ENCODE measurements at places on chromosomes 7 and 10. TPM values are rescaled to one million over a fixed set of nuclear protein-coding genes. Genes with fewer than 3 reads are reported as not detected.

- no peak overlapping the region for H3K27ac ChIP-seq
- H3K36me3 ChIP-seq: peaks cover 8% of the 10 kb centered on the region
- DNase-seq: no peak
- H3K27me3 ChIP-seq: peaks cover 35% of the 10 kb centered on the region
Measured at GRCh38 chr7:134343136-134343535, 26.4 kb upstream of the SLC35B4 start.

DNA sequence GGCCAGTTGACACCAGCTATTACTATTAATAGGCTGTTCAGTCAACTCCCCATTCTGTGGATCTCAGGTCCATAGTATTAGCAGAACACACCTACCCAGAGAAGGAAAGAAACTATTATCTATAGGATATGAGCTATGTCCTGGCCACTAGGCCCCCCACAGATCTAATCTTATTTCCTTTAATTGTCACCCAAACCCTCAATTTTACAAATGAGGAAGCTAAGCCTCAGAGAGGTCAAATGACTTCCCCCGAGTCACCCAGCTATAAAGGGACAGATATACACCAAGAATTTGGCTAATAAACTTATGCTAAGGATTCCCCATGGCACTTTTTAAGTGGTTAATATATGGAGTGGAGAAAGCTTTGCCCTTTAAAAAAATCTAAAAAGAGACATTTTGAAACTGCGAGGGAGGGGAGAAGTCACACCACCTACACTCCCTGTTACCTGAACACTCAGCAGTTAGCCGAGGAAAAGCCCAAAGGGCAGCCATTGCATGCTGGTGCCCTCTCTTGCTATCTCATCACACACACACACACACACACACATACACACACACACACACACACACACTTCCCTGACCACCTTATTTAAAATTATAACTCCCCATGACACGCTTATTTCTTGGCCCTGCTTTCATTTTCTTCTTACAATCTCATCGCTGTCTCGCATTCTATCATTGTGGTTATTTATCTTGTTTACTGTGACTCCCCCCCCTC is 157.0 kb upstream of the ADO start:
- peaks cover 28% of the 10 kb centered on the region for H3K4me1 ChIP-seq
- H3K36me3 ChIP-seq: no peaks in the 10 kb centered on the region

MUC12 gene
- not detected for polyA plus RNA-seq

DNA sequence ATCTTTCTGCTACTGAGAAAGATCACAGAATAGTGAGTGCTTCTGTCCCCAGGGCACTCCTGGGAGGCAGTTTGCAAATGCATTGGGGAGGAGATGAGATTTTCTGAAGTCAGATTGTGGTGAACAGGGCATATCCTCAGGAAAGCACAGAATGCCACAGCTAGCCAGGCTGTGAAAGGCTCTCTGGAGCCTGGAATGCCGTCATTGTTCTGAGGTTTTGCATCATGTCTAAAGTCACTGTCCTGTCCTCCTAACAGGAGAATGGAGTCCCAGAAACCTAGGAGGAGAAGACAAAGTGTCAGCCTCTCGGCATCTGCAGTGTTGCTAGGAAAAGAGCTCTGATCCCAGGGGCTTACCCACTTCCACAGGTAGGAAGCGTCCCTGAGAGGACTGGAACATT is 69.2 kb upstream of the IGFBP3 start:
- peaks cover 3% of the 10 kb centered on the region for H3K36me3 ChIP-seq
- H3K4me1 ChIP-seq: no peaks in the 10 kb centered on the region
- H3K27ac ChIP-seq: no peak overlapping the region
- H3K27me3 ChIP-seq: no peaks in the 10 kb centered on the region
- no peak overlapping the region for H3K4me3 ChIP-seq

DNA sequence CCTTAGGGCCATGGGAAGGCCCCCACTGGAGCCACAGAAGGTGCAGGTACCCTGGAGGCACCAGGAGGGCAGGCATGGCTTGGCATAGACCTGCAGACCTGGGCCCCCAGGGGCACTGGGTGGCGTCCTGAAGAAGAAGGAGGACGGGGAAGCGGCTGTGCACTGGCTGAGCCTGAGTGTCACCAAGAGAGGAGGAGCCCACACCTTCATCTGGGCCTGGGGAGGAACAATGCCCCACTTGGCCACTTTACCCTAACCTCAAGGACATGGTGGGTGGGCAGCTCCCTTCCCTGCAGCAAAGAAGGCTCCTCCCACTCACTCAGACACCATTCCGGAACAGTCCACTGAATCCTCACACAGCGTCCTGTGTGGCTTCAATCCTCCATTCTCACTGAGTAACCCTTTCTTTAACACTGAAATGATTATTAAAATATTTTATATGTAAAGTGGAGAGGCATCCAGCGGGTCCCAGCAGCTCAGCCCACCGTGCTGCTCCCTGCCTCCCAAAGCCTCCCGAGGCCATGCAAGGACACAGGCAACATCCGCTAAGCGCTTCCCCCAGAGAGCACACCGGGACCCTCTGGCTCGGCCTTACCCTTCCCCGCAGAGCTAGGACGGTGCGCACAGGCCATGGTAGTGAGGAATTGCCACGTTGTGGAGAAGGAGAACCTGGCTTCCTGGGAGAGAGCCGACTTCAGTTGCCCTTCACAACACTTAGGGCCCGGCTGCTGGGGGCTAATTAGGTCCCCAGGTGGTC is 516.7 kb upstream of the MGMT start:
- no peak for DNase-seq
- H3K4me1 ChIP-seq: no peaks in the 10 kb centered on the region
- no peaks in the 10 kb centered on the region for H3K27me3 ChIP-seq
- H3K36me3 ChIP-seq: peaks cover 7% of the 10 kb centered on the region
- no peak overlapping the region for H3K27ac ChIP-seq
- H3K4me3 ChIP-seq: no peak overlapping the region

DNA sequence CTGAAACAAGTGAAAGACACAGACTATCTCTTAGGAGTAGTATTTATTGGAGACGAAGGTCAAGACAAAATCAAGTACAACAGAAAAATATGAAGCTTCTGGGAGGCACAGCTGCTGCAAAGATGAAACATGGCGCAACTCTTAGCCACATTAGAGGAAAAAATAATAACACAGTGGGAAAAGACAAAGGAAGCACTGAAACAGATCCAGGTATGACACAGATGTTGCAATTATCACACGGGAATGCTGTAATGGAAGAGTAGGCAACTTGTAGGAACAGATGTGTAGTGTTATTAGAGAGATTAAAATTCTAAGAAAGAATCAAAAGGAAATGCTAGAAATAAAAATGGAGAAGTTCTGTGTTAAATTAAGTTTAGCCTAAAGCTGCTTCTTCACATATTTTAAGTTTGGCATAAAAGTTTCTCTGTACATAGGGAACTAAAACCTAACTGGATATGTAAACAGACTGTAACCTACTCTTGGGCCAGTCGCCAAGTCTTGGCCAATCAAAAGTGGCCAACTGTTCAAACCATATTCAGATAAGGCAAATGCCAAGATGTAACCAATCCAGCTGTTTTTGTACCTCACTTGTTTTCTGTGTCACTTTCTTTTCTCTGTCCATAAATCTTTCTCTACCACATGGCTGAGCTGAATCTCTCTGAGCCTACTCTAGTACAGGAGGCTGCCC is 1132.0 kb upstream of the LRRTM3 start:
- no peak for DNase-seq
- no peaks in the 10 kb centered on the region for H3K27me3 ChIP-seq
- H3K36me3 ChIP-seq: no peaks in the 10 kb centered on the region

DNA sequence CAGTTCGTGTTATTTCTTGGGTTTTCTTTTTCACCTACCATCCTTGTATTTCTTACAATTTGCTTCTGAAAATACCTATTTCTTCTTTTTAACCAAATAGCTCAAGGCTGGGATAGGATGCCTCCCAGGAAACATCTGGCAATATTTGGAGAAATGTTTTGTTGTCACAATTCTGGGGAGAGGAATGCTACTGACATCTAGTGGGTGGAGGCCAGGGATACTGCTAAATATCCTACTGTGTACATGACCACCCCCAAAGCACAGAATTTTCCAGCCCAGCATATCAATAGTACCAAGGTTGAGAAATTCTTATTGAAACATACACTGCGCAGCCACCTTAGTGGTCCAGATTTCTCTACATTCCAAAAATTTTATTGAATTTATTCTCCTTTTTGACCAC is 55.5 kb downstream of the CNTNAP2 start:
- no peaks in the 10 kb centered on the region for H3K36me3 ChIP-seq
- H3K4me1 ChIP-seq: no peaks in the 10 kb centered on the region

- peaks cover 33% of the 10 kb centered on the region for H3K4me1 ChIP-seq
- no peak for DNase-seq
- H3K36me3 ChIP-seq: no peaks in the 10 kb centered on the region
Measured at GRCh38 chr7:135169964-135170273, 588 bp downstream of the CYREN start.
